CD8-positive, alpha-beta T cell (primary cell): ENCODE measurements at places on chromosomes 4 and X.

GRCh38 chr4:11496351-11496829 is 67.7 kb upstream of the HS3ST1 start:
- no peak for DNase-seq

- DNase-seq, result no peak
Observed at GRCh38 chr4:9952415-9952950, 68.8 kb downstream of the SLC2A9 start.

GRCh38 chrX:81202456-81202819 is 536 bp downstream of the SH3BGRL start:
- no peak for DNase-seq

DNA sequence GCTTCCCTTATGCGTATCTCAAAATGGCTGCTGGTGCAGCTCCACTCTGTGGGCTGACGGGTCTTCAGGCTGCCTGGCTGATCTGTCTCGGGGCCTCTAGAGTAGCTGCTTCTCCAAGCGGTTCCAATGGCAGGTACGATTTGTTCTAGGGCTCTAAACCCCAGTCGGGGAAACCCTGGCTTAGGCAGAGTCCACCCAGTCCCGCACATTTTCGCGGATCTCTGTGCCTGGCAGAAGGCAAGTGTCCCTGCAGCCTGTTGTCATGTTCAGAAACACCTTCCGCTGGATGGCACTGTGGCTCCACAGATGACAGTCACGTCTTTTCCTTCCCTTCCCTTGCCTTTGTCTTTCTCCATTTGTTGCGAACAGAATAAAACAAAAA is 54.4 kb downstream of the NBDY start:
- DNase-seq, result no peak

DNA sequence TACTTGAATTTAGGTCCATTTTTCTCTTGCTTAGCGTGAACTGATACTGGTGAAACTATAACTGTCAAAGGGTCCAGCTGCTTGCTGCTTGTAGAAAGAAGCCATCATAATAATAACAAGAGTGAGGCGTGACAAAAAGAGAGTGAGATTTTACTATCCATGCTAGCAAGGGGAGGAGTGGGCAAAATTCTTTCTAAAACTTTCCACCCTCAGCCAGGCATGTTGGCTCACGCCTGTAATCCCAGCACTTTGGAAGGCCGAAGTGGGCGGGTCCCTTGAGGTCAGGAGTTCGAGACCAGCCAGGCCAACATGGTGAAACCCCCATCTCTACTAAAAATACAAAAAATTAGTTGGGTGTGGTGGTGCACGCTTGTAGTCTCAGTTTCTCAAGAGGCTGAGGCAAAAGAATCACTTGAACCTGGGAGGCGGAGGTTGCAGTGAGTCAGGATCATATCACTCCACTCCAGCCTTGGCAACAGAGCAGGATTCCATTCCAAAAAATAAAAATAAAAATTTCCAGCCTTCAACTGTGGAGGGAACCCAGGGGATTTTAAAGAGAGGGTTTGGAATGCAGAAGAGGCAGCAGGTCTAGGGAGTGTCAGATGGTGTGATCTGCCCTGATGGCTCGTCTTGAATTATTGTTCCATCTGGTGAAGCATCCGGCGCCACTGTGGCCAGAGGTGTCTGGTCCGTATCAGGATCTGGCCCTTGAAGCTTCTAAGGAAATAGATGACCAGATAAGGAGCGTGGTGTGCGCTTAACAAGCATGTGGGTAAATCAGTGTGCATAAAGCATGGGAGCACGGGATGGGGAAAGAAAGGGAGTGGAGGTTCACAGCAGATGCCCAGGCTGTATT is 51.8 kb downstream of the LRP2BP start:
- DNase-seq, result no peak
